ENCODE measurements at places on chromosomes 6 and 20. TPM values are rescaled to one million over a fixed set of nuclear protein-coding genes. Genes with fewer than 3 reads are reported as not detected.

The SLC17A3 gene
- not detected for total RNA-seq

The BCL2L1 gene
- 87.9 TPM for total RNA-seq

The HMGA1 gene
- 712 TPM for total RNA-seq

The DCDC2 gene
- total RNA-seq = not detected

The RIN2 gene
- not detected for total RNA-seq

The CST4 gene
- not detected for total RNA-seq

The MPIG6B gene
- 0.49 TPM for total RNA-seq

The SYCP2L gene
- total RNA-seq = not detected

The SEMG1 gene
- not detected for total RNA-seq

The PAQR8 gene
- total RNA-seq = 9.2 TPM

The CLDN20 gene
- total RNA-seq = not detected

The NOL4L gene
- 29.2 TPM for total RNA-seq

The PROKR2 gene
- total RNA-seq = not detected

The GSTA3 gene
- not detected for total RNA-seq

The HRH3 gene
- not detected for total RNA-seq

The TGM3 gene
- not detected for total RNA-seq

The TNFRSF21 gene
- 4.3 TPM for total RNA-seq

The LIN28B gene
- total RNA-seq = not detected

The FAXC gene
- not detected for total RNA-seq

The MYO6 gene
- total RNA-seq = 2.0 TPM

The CEP57L1 gene
- 33.5 TPM for total RNA-seq
